Left ventricle myocardium superior (tissue), 1 donor: ENCODE measurements at places on chromosomes 13 and 19. TPM values are rescaled to one million over a fixed set of nuclear protein-coding genes. Genes with fewer than 3 reads are reported as not detected.

- DNase-seq = no peak
Observed at GRCh38 chr19:21143854-21144253, 2.0 kb downstream of the ZNF431 start.

GRCh38 chr19:17951157-17951989 lies 15.5 kb upstream of the KCNN1 start:
- no peak for DNase-seq

DNA sequence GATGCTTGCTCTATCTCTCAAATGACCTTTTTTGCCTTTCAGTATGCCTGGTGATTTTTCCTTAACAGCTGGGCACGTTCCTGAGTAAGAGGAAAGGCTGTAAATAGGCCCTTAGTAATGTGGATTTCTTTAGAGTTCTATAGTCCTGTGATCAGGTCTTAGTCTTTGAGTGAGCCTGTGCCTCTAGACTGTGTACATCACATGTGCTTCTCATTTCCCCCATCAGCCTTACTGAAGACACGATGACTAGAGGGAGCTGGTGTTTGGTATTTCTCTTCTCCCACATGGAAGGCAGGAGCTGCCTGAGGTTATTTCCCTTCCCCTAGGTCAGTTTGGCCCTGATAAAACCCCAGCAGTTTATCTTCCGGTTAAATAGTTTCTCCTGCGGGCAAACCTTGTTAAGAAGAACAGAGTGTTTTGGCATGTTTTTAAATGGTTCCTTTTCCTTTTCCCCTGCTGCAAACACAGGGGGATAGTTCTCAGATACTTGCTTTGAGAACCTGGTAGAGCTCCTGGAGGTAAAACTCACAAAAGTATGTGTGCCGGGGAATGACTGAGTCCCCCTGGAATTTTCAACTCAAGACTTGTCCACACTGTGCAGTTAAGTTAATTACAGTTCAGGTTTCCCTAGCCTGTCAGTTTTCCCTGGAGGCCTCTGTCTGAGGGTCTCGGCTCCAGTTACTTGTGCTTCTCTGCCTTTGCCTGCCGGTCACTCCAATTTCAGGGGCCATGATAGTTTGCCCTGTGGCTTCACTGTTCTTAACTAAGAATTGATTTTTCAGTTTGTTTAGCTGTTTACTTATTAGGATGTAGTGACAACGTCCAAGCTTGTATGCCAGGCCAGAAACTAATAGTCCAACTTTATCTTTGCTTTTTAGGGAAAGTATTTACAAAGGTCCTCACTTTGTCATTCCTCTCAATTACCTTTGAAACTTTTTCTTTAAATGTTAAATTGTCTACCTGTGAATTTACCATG lies 94.4 kb downstream of the URI1 start:
- no peak for DNase-seq

DNA sequence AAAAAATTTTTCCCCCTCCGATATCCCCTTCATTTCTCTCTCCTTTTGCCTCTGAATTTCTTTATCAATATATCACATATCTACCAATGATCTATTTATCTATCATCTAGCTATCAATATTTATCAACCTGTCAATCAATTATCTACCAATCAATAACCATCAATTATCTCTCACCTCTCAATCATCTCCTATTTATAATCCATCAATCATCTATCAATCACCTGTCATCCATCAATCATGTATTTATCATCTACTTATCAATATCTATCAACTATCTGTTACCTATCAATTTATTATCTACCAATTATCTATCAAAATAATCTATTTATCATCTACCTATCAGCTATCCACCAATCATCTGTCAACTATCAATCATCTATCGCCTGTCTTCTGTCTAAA lies 17.1 kb downstream of the MBD3L1 start:
- DNase-seq = no peak

The MED25 gene
- 68.5 TPM for total RNA-seq

The FOSB gene
- total RNA-seq = 0.79 TPM

GRCh38 chr19:47456721-47457474 lies 14.8 kb downstream of the SLC8A2 start:
- no peak for DNase-seq

DNA sequence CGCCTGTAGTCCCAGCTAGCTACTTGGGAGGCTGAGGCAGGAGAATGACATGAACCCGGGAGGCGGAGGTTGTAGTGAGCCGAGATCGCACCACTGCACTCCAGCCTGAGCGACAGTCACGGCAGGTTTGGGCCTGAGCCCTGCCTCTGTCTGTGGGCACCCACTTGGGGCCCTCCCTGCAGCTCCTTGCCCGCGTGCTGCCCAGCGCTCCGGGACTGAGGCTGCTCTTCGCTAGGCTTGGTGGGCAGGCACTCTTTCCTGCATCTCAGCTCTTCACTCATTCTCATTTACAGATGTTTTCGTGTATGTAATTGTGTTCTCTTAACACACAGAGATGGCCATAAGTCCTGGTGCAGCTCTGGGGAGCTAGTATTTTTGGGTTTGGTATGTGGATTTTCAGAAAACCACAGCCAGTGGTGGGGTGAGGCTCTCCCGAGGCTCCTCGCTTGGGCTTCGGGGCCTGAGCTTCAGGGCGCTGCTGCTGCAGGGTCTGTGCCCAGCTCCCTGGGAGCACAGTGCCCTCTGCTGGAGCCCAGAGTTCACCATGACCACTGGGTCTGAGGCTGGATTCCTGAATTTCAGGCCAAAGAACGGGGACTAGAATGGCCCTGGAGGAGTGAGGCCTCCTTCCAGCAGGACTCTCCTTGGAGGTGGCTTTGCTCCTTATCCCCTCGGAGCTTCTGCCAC lies 15.2 kb downstream of the UPF1 start:
- peak; percentile 90 for DNase-seq

The OR7D2 gene
- total RNA-seq = 0.07 TPM

DNA sequence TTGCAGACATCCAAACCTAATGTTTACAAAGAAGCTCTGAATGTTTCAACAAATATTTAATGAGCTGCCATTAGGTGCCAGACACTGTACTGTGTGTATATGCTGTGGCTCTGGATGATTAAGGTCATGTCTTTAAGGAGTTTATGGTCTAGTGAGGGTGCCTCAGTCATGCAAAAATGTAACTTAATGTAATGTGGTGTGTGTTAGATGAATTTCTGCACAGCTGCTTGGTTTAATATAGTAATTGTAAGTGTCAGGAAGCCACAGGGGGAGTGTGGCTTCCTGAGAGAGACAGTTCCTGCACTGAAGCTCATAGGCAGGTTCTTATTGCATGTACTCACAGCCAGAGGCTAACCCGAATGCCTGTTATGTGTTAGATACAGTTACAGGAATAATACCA lies 43.3 kb downstream of the SPATA13 start:
- no peak for DNase-seq

GRCh38 chr13:59531571-59532091 lies 632.1 kb downstream of the DIAPH3 start:
- DNase-seq = peak; percentile 87

DNA sequence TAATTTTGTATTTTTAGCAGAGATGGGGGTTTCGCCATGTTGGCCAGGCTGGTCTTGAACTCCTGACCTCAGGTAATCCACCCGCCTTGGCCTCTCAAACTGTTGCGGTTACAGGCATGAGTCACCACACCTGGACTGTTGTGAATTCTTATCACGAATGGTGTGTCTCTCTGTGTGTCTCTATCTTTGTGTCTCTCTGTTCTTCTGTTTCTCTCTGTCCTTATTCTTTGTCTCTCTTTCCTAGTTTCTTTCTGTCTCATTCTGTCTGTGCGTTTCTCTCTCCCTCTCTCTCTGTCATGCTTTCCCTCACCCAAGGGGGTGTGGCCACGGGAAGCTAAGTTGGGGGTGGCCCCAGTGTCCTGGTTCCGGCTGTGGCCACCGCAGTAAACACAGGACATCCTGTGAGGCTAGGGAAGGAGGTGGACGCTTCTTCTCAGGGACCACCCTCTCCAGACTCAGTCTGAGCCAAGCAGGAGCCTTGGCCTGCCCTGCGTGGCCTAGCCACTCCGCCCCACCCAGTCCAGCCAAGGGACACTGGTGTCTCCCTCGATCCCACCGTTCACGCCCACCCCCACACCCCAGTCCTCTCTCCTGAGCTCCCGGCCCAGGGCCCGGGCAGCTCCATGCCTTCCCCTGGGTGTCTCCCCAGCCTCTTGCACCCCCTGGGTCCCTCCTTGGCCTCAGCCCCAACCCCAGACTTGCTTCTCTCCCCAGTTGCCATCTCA lies 3.9 kb upstream of the PRX start:
- DNase-seq = peak; percentile 70

- DNase-seq = peak; percentile 38
Observed at GRCh38 chr19:48417421-48417820, 24.0 kb downstream of the GRIN2D start.

The MCF2L gene
- total RNA-seq = 49.5 TPM

DNA sequence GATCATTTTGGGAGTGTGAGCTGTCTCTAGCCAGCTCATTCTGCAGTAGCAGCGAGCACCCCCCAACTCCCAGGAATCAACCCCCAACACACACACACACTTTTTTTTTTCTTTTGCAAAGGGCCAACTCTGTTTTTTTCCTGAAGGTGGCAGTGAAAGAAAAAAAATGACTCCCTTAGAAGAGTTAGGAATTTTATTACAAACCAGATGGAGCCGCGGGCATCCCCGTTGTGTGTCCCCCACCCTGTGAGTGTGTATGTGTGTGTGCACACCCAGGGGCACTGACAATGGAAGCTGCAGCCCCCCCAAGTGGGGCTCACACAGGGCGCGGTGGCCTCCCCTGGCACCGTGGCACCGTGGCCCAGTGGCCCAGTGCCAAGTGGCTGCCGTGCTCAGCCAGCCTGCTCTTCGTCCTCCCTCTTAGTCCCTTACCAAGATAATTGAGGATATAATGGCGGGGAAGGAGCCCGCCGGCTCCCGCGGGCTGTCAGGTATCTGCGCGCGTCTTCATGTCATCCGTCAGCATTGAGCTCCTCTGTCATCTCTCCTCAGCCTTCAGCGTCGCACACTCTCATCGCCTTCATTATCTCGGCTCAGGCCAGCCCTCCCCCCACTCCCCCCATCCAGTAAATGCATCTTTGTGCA lies 314.1 kb downstream of the ZNF536 start:
- no peak for DNase-seq

- DNase-seq = no peak
Observed at GRCh38 chr13:101412076-101412475, 4.2 kb downstream of the NALCN start.

DNA sequence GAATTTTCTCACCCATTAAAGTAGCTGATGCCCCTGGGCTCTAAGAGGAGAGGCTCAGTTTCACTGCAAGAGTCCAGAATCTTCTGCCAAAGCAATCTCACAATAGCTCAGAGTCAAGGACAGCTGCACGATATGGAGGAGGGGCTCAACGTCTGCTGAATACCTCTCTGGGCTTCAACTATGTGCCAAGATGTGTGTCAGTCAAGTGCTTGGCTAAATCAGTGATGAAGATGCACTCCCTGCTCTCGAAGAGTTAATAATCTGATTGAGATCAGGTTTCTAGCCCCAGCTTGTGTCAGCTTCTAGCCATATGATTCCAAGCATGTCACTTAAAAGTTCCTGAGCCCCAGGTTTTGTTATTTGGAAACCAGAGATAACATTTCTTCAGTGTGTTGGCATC lies 46.8 kb downstream of the KLF12 start:
- no peak for DNase-seq

The KCNRG gene
- total RNA-seq = 0.32 TPM

The IER2 gene
- total RNA-seq = 19.8 TPM

DNA sequence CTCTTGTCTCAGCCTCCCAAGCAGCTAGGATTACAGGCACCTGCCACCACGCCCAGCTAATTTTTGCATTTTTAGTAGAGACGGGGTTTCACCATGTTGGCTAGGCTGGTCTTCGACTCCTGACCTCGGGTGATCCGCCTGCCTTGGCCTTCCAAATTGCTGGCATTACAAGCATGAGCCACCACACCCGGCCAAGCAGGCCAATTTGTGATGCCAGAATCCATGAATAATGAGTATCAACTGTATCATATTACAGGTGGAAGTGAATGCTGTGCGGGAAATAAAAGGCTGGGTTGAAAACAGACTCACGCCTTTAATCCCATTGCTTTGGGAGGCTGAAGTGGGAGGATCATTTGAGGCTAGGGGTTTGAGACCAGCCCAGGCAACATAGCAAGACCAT lies 3.6 kb upstream of the NFILZ start:
- no peak for DNase-seq

The LHB gene
- not detected for total RNA-seq

GRCh38 chr19:8240274-8241229 lies 31.4 kb downstream of the CERS4 start:
- DNase-seq = peak; percentile 94

DNA sequence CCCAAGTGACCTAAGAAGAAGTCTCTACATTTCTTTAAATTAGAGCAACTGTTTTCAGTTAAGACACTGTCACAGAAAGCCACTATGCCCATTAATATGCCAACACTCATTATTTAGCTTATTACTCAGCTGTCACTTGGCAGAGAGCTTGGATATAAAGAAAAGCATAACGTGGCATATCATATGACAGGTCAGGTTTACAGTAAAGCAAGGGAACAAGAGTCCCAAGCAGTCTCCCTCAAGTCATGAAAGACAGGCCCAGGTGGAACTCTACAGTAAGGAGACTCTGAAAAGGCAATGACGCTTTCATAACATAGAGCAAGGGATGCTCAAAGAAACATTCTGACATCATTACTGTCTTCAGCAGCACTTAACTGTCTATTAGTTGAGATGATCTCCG lies 6.3 kb downstream of the LHFPL6 start:
- no peak for DNase-seq

DNA sequence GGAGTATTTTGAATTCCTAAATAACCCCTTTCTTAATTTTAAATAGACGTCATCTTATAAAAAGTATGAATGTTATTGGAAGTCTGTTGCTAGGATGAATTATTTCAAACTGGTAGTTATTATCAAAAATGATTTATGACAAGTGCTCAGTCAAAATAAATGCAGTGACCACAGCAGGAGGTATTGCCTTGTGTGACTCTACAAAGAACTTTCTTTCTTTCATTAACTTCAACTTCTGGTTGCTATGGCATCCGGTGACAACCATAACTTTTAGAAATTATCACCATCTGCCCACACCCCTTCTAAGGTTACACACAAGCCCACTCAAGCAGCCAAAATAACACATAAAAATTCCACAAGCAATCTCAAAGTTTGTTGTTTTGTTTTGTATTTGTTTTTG lies 189.9 kb downstream of the DACH1 start:
- DNase-seq = no peak

DNA sequence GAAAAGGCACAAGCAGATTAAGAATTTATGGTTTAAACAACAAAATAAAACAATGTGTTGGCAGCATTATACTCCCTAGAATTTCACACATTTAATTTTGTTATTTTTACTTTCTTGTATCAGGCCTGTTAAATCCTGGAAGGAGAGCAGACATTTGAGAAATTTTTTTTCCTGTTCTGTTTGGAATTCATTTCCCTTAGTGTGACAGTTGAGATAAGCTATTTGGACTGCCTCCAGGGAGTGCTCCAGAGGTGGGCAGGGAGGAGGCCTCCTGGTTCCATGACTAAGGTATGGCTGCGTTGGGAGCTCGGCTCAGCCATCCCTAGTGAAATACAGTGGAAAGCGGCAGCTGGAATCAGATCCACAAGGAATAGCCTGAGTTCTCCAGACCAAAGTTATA lies 185.7 kb downstream of the KCNRG start:
- DNase-seq = no peak

The ZNF440 gene
- total RNA-seq = 4.5 TPM

The ACTMAP gene
- total RNA-seq = 6.7 TPM

The SMIM17 gene
- total RNA-seq = not detected

GRCh38 chr13:80214521-80214991 lies 126.4 kb downstream of the SPRY2 start:
- no peak for DNase-seq

The NXNL1 gene
- not detected for total RNA-seq
